ENCODE measurements at places on chromosomes 2 and 18.
A peak's percentile ranks its signal among the peaks of the same experiment; 100 is the strongest.

- no peak for DNase-seq
Observed at GRCh38 chr2:888211-888801, 62.3 kb upstream of the SNTG2 start.

GRCh38 chr18:78769502-78770105 is 210.0 kb upstream of the SALL3 start:
- no peak for DNase-seq

- no peak for DNase-seq
Observed at GRCh38 chr2:109351164-109351756, 222.3 kb downstream of the SH3RF3 start.

- no peak for DNase-seq
Observed at GRCh38 chr18:58119819-58120218, 75.8 kb downstream of the NEDD4L start.

- DNase-seq = no peak
Observed at GRCh38 chr18:57677262-57678211, 55.9 kb upstream of the NARS1 start.

- DNase-seq = no peak
Observed at GRCh38 chr2:164917296-164917903, 37.9 kb downstream of the SLC38A11 start.

DNA sequence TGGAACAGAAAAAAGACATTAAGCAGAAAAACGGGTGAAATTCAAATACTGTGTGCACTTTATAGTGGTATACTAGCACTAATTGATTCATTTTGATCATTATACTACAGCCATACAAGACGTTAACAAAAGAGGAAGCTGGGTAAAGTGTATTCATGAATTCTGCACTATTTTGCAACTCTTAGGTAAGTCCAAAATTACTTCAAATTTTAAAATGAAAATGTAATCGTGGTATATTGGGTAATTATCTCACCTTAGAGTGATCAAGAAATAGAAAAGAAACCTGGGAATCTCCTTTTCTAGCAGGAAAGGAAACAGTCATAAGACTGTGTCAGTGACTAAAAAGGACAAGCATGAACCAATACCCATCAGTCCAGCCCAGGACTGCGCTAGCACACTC is 5.4 kb downstream of the TGFBRAP1 start:
- no peak for DNase-seq

- no peak for DNase-seq
Observed at GRCh38 chr2:45469314-45470099, 141.6 kb downstream of the SRBD1 start.

- DNase-seq = no peak
Observed at GRCh38 chr2:85164145-85164569, 31.0 kb downstream of the TCF7L1 start.

GRCh38 chr2:181239201-181239799 is 217.9 kb upstream of the ITGA4 start:
- DNase-seq = peak; percentile 10

DNA sequence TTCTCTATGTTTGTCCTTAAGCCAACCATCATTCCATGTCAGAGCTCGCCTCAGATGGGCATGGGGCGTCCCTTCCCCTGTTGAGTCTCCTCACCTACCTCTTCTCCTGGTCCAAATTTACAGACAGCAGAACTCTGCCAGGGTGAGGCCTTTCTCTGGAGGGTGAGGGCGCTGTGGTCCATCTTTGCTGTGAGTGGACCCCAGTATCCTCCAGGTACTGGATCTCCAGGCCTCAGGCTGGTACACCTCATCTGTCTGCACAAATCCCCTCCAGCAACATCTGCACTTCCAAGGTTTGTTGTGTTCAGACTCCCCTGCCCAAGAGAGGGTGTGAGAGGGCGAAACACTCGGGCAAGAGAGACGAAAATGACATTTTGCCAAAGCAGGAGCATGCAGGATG is 63.9 kb upstream of the EDAR start:
- no peak for DNase-seq

GRCh38 chr2:135512099-135512498 is 18.9 kb downstream of the ZRANB3 start:
- no peak for DNase-seq

DNA sequence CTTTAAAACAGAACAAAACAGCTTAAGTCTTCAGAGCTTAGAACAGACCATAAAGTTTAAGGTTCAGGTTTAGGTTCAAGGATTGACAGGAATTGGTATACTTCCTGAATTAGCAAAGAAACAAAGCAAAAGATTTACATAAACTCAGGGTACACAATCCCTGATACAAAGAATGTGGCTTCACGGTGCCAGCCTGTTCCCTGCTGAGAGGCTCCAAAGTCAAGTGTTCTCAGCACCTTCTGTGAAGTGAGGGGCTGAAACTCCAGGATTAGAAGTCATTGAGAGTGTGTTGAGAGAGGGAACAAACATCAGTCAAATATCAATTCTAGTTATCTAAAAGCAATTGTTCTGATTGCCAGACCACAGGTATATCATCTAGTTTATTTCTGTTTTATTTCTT is 35.7 kb downstream of the DYNAP start:
- DNase-seq = no peak

- DNase-seq = no peak
Observed at GRCh38 chr2:136357007-136357380, 239.0 kb upstream of the CXCR4 start.

GRCh38 chr2:238415036-238415764 is 11.5 kb upstream of the ASB1 start:
- DNase-seq = no peak

DNA sequence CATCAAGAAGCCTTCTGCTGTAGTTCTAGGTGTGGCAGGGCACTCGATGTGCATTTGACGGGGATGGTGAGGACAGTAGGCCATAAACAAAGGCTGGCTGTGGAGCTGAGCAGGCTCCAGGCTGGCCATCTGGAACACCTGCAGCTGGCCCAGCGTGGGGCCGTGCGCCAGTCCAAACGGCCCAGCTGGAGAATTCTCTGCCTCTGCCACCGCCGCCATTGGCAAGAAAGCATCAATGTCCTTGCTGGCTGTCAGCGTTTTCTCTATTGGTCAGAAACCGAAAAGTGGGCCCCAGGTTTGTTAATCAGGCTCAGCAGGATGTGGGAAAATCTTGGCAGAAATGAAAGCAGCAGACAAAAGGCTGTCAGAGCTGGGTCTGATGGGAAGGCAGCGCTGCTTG is 24.0 kb upstream of the CTIF start:
- DNase-seq = no peak

- DNase-seq = no peak
Observed at GRCh38 chr2:216596236-216596979, 36.8 kb upstream of the IGFBP2 start.

DNA sequence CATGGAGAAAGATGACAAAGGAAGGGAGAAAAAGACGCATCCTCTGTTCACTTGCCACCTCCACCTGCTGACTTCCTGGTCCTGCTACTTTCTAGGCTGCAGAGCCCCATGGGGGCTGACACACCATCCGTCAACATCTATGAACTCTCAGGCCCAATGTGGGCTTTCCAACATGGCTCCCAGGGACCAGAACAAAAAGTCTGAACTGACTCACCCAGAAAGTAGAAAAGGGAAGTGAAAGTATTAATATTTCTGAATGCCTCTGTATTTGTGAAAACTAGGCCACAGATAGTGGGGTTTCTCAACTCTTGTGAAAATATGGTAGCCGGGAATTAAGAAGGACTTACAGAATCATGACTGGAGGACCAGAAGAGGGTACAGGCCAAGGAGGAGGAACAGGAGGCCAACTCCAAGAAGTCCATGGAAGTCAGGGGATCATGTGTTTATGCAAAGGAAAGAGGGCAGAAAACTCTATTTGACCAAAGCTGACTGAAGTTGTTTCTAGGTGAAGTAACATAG is 123.1 kb upstream of the CAB39 start:
- DNase-seq = peak; percentile 23

DNA sequence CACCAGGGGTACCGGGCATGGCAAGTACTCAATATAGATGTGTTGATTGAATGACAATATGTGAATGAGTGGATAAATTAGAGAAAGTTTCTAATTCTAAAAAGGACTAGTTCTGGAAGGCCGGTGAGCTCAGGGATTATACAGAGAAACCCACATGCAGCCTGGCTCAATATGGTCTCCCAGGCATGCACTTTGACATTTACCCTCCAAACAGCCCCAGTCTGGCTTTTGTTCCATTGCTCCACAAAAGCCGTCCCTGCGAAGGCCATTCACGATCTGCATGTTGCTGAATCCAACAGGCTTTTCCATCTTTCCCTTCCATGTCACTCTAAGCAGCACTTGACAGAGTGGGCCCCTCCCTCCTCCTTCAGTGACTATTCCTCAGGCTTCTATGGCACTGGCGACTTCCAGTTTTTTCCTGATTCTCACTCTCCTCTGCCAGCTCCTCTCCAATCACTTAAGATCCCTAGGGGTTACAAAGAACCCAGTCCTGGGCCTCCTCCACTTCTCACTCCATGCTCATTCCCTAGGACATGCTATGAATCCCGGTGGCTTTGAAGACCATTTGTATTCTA is 266.7 kb downstream of the AFF3 start:
- DNase-seq = no peak

- no peak for DNase-seq
Observed at GRCh38 chr2:207334301-207334623, 168.5 kb upstream of the KLF7 start.

GRCh38 chr2:97963880-97964279 is 31.9 kb downstream of the TMEM131 start:
- DNase-seq = no peak

DNA sequence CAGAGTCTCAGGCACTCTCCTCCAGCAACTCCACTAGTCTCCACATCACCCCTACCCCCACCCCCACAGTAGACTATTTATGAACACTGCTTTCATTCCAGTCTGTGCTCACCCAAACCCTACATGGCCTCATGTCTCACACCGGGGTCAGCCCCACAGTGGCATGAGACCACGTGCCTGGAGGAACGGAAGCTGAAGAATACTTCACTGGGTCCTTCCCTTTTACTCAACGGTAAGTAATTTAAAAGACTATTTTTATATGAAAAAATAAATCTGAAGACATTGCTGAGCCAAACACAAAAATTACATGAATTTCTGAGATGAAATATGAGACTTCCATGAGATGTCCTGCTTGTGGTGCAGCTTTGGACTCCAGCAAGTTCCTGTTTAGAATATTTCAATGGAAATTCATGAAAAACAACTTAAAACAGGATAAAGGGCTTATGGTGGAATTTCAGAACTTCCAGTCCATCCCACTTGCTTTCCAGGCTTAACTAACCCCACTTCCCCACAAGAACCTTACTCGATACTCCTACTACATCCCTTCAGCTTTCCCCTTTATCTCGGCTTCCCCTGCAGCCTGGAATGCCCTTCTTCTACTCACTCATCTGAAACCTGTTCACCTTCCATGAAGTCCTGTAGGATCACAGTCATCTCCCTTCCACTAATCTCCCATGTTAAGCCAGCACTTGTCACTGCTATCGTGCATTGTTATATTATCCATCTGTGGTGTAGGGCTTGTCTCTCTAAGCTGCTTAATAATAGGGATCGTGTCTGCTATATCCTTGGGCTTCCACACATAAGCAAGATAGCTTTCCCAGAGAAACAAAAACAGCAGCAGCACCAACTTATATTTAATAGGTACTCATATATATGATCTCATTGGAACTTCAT is 47.9 kb downstream of the SLC14A1 start:
- DNase-seq = no peak

DNA sequence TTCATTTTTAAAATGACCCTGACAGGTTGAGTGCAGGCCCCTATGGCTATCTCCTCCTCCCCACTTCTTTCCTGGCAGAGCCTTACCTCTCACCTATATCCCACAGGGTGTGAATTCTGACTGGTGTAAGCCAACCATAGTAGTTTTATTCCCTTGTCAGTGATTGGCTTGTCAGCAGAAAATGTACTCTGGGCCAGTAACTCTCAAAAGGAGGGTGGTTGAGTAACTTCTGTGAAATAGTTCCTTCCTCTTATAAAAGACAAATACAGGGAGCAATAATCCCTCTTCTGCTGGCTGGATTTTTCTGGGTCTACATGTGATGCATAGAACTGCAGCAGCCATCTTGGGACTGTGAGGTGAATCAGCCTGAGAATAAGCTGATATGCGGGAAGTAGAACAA is 83.4 kb downstream of the RAPH1 start:
- DNase-seq = no peak

Data from activated naive CD4-positive, alpha-beta T cell treated with anti-CD3 and anti-CD28 coated beads, Interleukin-2, amount 50 U/mL, for 16 hours (primary cell).